ENCODE measurements at places on chromosomes 12 and 14. TPM values are rescaled to one million over a fixed set of nuclear protein-coding genes. Genes with fewer than 3 reads are reported as not detected.

The MRPL51 gene
- 80.7 TPM for total RNA-seq

- no peak for DNase-seq
Measured at GRCh38 chr12:11658791-11659190, 9.3 kb downstream of the ETV6 start.

DNA sequence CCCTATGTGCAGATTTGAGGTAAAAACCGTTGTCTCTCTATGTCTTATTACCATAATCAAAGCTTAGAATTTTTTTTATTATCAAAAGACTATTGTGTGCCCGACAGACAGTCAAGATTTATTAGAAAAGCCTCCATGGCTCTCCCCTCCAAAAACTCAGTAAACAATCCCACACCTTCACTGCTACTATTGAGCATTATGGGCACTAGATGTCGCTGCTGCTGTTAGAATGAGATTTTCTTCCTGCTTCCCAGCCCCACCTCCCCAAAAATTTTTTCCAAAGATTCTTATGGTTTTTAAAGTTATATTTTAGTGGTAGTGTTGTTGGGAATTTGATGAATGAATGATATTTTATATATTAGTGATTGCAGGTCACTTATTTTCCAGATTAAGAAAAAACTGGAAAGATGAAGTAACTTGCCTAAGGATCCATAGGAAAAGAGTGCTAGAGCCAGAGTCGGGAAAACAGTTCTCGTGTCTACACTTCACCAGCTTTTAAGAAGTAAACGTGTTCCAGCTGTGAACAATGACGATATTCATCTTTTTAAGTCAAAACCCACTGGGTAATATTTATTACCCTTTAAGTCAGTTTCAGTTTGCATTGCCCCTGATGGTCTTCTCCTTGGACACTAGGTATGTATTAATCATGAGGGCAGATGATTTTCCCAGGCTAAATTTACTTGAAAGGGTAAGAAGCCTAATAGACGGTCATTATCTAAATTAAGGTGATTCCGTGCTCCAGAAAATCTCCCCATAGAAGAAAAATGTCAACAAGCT lies 12.2 kb upstream of the FOXG1 start:
- no peak for DNase-seq

DNA sequence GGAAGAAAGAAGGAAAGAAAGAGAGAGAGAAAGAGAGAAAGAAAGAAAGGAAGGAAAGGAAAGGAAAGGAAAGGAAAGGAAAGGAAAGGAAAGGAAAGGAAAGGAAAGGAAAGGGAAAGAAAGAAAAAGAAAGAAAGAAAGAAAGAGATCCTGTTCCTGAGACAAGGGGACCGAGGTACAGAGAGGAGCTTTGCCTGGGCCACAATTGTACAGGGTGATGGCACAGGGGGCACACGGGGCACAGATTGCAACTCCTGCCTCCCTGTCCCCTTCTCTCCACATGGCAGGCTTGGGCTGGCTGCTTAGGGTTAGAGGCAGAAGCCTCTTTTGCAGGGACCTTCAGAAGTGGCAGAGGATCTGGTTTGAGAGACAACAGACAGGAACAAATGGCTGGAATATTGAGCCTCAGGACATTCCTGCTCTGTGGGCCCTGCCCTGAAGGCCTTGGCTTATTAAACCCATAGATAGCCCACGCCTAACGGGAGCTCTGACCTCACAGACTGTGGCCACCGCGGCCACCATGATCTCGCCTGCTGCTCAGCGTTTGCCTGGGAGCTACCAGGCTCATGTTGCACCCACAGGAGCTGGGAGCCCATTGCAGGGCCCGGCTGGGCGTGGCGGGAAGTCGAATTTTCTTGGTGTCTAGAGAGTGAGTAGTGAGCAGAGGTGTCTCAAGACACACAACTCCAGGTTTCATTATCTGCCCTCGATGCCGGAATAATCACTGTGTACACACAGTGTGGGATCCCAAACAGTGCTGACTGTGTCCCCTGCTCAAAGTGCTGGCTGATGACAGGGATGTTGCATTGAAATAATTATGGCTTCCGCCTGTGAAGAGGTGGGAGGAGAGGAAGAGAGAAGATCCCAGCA lies 147.9 kb upstream of the NCOR2 start:
- DNase-seq: no peak

The A2M gene
- total RNA-seq: 6.5 TPM

DNA sequence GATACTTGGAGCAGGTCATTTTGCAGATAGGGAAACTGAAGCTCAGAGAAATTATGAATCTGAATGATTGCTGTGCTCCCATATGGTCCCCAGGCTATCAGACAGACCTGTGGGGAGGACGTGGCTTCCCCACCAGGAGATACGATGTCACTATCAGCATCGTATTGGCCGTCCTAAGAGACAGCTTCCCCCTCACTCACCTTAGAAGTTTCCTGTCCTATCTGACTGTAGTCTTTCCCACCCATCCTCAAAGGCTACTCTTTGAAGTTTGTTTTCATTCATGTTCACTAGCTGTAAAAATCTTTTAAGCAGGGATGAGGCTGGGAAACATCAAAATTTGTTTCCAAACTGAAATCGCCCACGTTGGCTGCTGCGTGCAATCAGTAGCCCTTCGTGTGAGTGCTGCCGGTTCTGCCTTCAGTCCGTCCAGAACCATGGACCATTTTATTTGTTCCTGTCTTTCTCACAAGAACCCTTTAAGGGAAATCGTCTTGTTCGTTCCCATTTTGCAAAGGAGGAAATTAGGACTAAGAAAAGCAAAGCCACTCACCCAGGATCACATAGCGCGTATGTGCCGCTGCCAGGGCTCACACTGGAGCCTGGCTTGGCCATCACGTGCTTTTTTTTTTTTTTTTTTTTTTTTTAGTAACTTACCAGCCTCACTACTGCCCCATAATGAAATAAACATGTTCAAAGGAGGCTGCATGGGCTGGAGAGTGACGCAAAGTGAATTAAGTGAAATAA lies 1.0 kb upstream of the KDM2B start:
- no peak for DNase-seq
